Renal cortical epithelial cell (primary cell): ENCODE measurements at places on chromosomes 1 and 21. TPM values are rescaled to one million over a fixed set of nuclear protein-coding genes. Genes with fewer than 3 reads are reported as not detected.

- no peak for DNase-seq
Observed at GRCh38 chr1:56032096-56032676, 547.2 kb downstream of the PLPP3 start.

CGN gene
- 6.6 and 13.2 TPM in 2 replicates for total RNA-seq

LDLRAD1 gene
- total RNA-seq, result not detected in 2 replicates

CENPL gene
- total RNA-seq, result 9.4 and 14.6 TPM in 2 replicates

BLACAT1 gene
- 0.65 and 1.0 TPM in 2 replicates for total RNA-seq

PROK1 gene
- not detected in 2 replicates for total RNA-seq

GPR157 gene
- 4.6 and 9.7 TPM in 2 replicates for total RNA-seq

GRCh38 chr1:118486199-118486598 is 301.2 kb upstream of the SPAG17 start:
- no peak for DNase-seq

DNA sequence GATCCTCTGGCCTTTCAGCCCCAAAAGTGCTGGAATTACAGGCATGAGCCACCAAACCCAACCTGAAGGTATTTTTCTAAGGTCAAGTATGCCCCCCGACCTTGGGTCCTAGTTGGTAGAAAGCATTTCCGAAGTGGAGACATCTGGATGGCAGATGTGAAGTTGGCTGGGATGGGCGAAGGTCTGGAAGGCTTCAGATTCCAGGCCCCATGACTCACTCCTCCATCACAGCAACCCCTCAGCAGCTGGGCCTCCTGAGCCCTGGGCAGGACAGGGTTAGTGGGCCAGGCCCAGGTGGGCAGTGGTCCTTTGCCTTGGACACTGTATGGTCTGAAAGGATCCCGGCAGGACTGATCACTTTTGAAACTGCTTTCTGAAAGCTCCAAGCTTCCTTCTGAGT is 23.3 kb downstream of the NAV1 start:
- no peak for DNase-seq

RIPPLY3 gene
- total RNA-seq, result 0.15 and 0.69 TPM in 2 replicates

HRNR gene
- under 0.01 TPM in 2 replicates for total RNA-seq

OR2T29 gene
- total RNA-seq, result 0.10 TPM in 1 of 2 replicates, not detected in the other

- DNase-seq, result no peak
Observed at GRCh38 chr1:211797994-211798393, 32.6 kb downstream of the LPGAT1 start.

GRCh38 chr1:14498839-14499238 is 99.6 kb upstream of the KAZN start:
- no peak for DNase-seq

GRCh38 chr1:27868932-27869718 is 3.2 kb upstream of the THEMIS2 start:
- no peak for DNase-seq

DNA sequence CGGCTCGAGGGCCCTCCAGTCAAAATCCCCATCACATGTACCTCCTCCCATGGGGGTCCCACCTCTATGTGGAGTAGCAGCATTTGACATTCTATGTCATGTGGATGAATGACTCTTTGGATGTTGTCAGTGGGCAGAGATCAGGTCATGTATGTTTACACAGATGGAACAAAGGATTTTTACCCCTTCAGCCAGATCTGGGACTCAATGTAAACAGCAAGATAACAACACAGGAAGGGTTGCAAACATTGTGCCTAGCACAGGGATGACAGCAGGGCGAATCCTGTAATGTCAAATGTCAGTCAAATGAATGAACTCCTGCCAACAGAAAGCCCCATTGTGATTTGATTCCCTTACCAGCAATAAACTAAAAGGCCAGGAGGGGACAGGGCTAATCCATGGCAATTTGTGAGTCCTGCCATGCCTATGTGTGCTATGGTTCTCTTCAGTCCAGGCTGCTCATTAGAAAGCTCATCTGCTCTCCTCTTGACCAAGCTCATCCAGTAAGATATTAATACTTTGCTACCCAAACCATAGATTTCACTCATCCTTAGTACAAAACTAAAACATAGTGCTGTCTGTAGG is 60.3 kb downstream of the PGBD5 start:
- peak; percentile 9 for DNase-seq

- DNase-seq, result no peak
Observed at GRCh38 chr1:160618763-160619274, 28.0 kb downstream of the SLAMF1 start.

DNA sequence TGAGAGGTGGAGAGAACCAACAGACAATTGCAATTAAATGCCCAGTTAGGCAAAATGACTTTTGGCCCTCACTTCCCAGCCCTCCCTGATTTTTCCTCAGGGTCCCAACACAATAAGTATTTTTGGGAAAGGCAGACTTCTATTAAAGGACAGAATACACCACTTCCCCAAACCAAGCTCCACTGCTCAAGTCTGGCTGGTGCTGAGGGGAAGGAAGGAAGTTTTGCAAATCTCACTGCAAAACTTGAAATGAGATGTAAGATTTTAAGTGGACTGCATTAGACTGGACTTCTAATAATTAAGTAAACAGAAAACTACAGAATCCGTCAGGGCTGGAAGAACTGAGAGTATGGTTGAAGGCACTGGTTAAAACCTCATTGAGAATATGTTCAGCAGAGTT is 32.2 kb upstream of the CD1D start:
- no peak for DNase-seq

UBE4B gene
- 17.7 and 45.8 TPM in 2 replicates for total RNA-seq

FBXO2 gene
- 11.1 and 17.2 TPM in 2 replicates for total RNA-seq

DNA sequence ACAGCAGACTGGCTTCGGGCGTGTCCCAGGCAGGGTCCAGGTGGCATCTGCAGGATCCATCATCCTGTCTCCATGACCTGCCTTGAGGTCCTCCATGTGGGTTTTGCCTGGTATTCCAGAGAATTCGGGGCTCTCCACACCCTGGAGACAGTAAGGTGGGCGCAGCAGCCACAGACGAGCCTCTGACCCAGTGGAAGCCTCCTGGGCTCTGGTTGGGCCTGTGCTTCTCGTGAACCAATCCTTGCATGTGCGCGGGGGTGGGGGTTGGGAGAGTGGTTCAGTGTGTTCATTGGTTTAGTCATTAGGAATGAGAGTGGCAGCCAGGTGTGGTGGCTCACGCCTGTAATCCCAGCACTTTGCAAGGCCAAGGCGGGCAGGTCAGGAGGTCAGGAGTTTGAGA is 32.1 kb upstream of the TNFRSF1B start:
- DNase-seq, result no peak

GRCh38 chr1:163467289-163467688 is 145.5 kb downstream of the NUF2 start:
- DNase-seq, result no peak

- no peak for DNase-seq
Observed at GRCh38 chr1:236451796-236452373, 57.8 kb downstream of the EDARADD start.

ECM1 gene
- total RNA-seq, result 0.35 and 0.60 TPM in 2 replicates

DNA sequence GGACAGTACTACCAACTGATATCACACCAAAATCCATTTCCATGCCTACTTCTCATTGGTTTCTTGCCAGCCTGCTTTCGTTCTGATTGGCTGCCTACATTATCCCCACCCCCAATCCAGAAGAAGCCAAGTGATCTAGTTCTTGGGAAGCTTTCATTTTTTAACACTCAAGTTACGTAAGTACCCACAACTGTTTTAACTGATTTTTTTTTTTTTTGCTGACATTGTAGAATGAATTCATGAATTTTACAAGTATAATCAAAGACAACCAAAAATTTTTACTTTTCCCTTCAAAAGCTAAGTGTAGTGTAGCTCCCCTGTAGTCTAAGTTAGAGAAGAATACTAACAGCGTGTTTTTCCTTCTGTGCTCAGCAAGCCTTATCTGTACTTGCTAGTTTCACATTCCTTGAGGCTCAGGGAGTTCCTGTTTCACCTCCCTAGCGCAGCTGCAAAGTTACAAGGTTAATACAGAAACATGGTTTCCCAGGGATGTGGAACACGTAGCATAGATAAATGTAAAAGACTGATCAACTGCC is at the start of gene SLC9C2:
Gene SLC9C2 (minus strand): TSS at position 17 of the 536 bp plus-strand sequence. CDS start 1,296 bp downstream, outside the sequence.
- peak; percentile 18 for DNase-seq

DNA sequence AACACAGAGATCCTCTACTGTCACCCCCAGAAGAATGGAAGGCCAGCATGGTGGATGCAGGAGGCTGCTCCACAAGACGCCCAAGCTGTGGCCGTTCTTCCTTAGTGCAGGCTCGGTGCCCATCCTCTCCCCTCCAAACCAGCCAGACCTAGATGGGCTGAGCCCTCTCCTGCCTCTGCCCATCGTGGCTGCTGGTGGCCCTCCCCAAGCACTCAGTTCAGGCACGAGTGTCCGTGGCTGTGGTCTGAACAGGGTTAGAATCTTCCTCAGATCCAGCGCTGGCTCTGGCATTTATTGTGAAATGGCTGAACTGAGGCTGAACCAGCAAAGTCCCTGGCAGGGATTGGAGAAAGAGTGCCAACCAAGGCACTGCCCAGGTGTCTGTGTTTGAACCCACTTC is 59.5 kb downstream of the TRIM11 start:
- DNase-seq, result no peak
